RPMI7951 (cell line): ENCODE measurements at places on chromosomes 6 and 20. TPM values are rescaled to one million over a fixed set of nuclear protein-coding genes. Genes with fewer than 3 reads are reported as not detected.

- no peak for DNase-seq
Measured at GRCh38 chr6:38865521-38866174, 150.5 kb downstream of the DNAH8 start.

GRCh38 chr20:60478533-60478932 is 520.3 kb downstream of the CDH26 start:
- no peak for DNase-seq

- no peak for DNase-seq
Measured at GRCh38 chr6:42135161-42135560, 7.3 kb downstream of the C6orf132 start.

ADGRF1 gene
- 0.24 and 0.39 TPM in 2 replicates for total RNA-seq

OPRL1 gene
- total RNA-seq = 0.29 and 0.84 TPM in 2 replicates

DNA sequence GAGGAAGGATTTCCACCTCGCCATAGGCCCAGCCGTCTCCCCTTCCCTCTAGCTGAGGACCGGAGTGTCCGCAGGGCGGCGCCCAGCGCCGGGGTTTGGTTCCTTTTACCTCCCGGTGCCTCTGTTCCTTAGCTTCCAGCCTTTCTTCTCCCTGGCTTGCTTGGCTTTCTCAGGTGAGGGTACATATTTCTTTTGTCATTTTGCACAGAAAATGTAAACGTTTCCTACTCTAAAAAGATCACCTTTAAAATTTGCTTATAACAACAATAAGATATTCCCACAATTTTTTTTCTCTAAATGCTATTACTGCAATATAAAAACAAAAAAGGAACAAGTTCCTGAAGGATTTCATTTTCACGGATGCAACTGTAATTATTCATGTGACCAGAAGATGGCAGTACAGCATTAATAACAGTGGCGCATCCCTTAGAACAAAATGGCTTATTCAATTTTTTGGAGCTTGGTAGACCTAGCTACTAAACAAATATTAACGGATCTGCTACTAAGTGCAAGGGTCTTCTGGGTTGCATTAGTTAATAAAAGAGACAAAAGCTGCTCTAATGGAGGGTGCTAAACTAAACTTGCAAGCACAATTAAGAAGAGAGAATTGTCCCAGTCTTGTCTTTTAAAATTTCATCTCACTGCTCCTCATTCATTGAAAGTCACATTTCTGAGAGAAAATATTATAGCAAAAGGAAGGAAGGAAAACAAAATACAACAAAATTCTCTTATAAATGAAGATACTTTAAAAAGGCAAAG is 172.9 kb downstream of the ADGRG6 start:
- DNase-seq = peak; percentile 54

RAET1L gene
- total RNA-seq = not detected in 2 replicates

- peak; percentile 28 for DNase-seq
Measured at GRCh38 chr6:71079677-71080076, 122.8 kb upstream of the B3GAT2 start.

DNA sequence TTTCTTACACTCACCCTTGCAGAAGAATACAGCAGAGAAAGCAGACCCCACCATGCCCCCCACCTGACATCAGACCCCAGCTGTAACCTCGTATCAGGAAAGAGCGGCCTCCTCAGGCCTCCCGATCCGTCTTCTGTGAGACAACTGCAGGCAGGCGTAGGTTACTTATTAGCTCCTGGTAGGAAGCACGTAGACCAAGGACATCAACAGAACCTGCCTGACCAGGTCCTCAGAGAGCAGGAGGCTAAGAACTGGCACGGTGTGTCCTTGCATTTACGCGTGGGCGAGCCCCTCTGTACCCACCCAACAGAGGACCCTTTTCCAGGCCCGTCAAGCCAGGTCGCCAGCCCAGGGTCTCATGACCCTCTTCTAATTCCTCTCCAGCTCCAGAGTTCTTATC is 51.0 kb downstream of the ABHD12 start:
- no peak for DNase-seq

DNA sequence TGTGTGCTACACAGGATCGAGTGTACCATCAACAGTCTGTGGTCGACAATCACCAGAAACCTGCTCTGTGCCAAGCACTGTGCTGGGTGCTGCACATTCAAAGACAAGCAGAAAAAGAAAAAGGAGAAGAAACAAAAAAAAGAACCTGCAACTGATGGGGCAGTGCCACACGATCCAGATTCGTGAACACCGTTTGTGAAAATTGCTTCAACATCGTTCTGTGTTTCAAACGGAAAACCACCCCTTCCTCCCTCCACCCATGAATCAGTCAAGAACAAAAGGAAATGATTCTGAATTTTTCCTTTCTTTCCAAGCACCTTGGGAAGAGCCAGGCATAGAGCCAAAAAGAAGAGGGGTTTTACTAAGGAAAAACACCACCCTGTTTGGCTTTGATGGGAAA is 129.2 kb upstream of the ARID1B start:
- no peak for DNase-seq

DNA sequence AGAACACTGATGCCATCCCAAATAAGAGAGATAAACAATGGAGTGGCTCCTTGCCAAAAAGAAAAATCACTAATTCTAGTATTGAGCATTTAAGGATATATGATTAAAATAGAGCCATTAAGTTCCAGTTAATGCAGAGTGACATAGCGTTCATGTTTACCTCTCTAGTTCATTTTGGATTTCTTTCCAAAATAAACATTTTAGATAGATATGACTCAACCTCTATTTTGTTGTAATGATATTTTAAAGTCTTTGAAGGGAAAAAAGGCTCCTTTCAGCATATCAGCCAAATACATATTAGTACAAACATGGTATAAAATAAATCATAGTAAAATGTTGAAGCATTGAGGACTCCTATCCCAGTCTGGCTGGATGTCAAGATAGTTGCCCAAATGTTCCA is 33.4 kb downstream of the RWDD2A start:
- DNase-seq = no peak

- no peak for DNase-seq
Measured at GRCh38 chr6:143732536-143732935, 54.8 kb downstream of the PHACTR2 start.

DNA sequence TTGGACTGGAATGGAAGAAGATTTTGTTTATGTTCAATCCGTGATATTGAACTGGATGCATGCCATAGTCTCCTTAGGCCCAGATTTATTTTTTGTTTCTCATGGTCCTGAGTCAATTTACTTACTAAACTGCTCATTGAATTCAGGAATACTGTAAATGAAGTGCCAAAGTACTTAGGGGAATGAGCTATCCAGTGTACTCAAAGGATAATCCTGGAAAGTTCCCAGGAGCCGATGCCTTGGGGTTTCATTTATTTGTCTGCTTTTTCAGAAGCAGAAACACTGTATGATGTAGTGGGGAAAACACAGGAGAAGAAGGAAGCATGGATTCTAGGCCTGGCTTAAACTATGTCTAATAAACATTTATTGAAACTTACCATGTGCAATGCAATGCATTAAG is 56.1 kb upstream of the THEMIS start:
- DNase-seq = no peak

DNA sequence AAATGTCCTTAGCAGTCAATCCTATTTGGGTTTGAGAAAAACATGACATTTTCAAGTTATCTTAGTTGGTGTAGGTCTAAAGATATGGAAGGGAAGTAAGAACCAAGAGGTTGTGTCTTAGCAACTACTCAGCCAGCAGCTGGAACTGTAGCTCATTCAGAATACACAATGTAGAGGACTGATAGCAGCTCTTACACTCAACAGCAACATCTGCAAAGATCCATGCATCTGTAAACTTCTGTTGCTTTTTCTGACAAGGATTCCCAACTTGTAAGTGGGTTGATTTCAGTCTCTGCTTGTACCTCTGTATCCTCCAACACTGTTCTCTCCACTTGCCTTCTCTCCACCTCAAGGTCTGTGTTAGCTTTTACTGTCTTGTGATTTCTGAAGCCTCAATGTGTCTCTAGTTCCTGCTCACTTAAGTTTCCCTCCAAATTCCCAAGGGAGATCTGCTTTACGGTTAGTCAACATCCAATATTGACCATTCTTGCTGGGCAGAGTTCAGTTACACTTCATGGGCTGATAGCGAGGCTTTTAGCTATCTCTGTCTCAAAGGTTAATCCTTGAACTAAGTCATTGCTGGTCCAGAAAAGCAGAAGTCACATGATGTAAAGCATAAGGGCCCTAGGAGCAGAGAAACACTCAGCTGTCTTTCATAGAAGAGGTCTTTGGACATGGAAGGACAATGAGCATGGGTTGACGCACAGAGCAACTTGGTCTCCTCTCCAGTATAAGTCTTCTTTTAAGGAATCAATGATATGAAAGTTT is 71.6 kb upstream of the LGSN start:
- DNase-seq = no peak

GRCh38 chr6:143166247-143166695 is 105.6 kb downstream of the AIG1 start:
- no peak for DNase-seq

SAMD3 gene
- total RNA-seq = 0.96 and 1.2 TPM in 2 replicates

LY6G6D gene
- total RNA-seq = not detected in 2 replicates

RAB44 gene
- not detected in 2 replicates for total RNA-seq

TMEM217 gene
- total RNA-seq = 0.78 and 0.84 TPM in 2 replicates

DNA sequence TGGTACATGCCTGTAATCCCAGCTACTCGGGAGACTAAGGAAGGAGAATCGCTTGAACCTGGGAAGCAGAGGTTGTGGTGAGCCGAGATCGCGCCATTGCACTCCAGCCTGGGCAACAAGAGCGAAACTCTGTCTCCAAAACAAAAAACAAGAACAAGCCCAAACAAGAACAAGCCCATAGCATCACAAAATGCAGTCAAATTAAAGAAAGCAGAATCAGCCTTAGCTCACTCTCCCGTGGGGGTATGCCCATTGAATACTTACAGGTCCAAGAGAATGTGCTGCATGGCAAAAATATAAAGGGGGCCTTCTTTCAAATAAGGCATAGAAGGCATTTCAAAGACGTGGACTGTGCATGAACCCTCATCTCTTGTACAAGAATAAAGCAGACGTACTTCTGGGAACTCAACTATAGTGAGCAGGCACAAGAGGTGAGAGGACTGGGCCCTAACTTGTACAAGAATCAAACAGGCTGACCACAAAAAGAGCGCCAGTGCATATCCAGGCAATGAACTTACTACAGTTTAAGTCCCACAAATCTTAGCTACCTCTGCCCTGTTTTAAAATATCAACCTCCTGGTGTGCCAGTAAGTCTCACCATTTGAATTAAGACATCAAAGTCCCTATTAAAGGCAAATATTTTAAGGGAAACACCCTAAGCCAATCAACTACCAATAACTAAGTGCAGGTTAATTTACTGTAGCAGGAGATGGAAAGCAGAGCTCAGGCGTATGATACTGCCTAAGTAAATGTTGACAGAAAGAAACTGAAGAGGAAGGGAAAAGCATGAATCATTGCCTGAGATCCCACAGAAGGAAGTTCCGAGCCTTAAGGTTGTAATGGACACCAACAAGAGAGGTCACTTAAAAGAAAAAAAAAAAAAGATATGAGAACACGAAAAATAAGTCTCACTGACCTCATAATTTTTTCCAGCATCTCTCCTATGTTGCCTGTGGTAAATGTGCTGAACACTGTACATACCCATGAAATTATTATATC is 37.4 kb downstream of the TOMM6 start:
- DNase-seq = no peak

ACOT13 gene
- 7.9 and 9.3 TPM in 2 replicates for total RNA-seq

MYH7B gene
- not detected in 2 replicates for total RNA-seq

PRL gene
- not detected in 2 replicates for total RNA-seq

DNA sequence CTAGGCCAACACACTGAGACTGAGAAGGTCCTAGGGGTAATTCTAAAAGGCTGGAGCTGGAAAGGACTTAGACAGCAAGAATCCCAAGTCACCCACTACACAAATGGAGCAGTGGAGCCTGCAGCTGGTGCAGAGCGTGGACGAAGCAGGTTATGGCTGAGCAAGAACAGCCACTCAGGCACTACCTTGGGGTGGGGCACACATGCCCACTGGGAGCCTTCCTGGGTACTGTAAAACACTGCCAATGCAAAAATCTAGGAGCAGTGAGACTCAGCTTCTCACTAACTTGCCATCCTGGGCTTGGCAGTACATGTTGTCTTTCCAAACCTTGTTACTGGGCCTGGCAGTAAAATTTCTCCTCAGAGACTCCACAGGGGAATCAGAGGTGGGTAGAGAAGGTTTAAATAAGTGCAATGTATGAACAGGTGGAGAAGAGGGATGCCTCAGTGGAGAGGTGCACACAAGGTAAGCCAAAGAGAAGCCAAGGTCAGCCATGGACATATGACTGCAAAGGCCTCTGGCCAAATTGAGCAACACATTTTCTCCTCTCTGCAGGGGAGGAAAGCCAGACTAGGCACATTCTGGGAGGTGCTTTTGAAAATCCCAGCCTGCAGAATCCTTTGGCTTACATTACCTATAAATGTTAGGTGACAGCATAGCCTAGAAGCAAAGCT is 105.6 kb downstream of the TNFRSF21 start:
- no peak for DNase-seq

ADISSP gene
- total RNA-seq = 52.7 and 73.8 TPM in 2 replicates

CCNC gene
- total RNA-seq = 135 and 138 TPM in 2 replicates

PTGIS gene
- under 0.01 and 0.24 TPM in 2 replicates for total RNA-seq
